ENCODE measurements at places on chromosomes 7 and 10.

GRCh38 chr10:130615457-130615856 is 479.3 kb downstream of the GLRX3 start:
- DNase-seq, result no peak

- DNase-seq, result no peak
Measured at GRCh38 chr10:122504610-122504950, 43.2 kb downstream of the HTRA1 start.

DNA sequence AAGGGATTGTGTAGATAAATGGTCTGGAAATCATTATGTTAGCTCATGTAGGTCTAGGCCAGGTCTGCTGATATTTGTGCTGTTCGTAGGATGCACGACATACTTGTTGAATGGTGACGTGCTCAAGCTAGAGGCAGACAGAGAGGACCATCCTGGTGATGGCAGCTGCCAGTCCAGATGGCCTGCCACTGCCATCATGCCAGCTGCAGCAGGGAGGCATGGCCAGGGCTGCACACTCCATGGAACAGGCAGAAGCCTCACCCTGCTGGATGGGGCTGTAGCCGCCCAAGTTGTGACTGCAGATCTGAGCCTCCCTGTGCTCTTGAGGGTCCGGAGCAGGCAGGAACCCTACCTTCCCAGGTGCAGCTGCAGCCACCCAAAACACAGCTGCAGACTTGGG is 80.3 kb downstream of the SPDYE5 start:
- DNase-seq, result no peak

- DNase-seq, result no peak
Measured at GRCh38 chr10:44397476-44398225, 12.8 kb upstream of the CXCL12 start.

GRCh38 chr10:76523791-76524351 is 1092.4 kb downstream of the LRMDA start:
- DNase-seq, result no peak

Measured in NCI-H1048 (cell line).